NCI-H1694 (cell line): ENCODE measurements at places on chromosomes 6 and 20.

DNA sequence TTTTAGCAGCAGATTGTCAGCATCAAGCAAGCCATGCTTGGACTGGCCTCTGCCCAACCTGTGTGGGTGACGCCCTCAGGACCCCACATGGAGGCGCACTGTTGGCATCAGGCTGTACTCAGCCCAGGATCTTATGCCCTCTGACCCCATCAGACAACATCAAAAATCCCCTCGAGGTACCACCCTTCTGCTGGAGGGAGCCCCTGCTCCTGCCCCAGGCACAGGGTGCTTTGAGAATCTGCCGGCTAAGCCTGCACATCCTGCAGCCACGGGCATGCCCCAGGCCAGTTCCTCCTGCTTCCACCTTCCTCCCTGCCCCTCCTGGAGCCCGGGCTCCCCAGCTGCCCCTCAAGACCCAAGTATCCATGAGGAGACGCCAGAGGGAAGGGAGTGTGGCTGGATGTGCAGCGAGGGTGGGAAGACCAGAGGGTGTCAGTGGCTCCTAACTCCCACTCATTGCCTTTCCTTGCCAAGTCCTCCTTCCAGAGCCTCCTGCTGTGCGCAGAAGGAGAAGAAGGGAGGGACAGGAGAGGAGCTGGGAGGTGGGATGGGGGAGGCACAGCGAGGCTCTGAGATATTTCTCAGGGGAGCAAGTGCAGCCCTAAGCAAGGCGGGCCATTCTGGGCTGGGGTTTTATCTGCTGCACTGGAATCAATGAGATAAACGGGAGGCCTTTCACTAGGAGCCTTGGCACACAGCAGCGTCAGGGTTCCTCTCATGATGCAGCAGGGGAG is 77.4 kb upstream of the CST7 start:
- no peak for DNase-seq

DNA sequence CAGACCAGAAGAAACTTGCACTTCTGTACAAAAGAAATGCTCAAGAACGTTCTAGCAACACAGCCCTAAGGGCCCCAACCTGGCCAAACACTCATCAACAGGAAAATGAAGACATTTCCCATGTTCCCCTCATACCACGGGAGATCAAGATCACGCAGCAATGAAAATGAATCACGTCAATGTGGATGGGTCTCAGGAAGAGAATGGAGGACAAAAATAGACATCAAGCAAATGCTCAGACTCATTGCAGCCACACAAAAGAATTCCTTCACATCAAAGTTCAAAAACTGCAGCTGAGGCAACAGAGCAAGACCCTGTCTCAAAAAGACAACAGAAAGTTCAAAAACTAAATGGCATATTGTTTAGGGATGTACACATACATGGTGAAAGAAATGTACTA is 18.1 kb downstream of the ULBP3 start:
- no peak for DNase-seq

- no peak for DNase-seq
Measured at GRCh38 chr6:13334953-13335352, 6.6 kb upstream of the TBC1D7 start.

GRCh38 chr6:84026721-84027164 is 6.8 kb upstream of the MRAP2 start:
- peak; percentile 67 for DNase-seq
